ENCODE measurements at places on chromosomes 6 and 20.

DNA sequence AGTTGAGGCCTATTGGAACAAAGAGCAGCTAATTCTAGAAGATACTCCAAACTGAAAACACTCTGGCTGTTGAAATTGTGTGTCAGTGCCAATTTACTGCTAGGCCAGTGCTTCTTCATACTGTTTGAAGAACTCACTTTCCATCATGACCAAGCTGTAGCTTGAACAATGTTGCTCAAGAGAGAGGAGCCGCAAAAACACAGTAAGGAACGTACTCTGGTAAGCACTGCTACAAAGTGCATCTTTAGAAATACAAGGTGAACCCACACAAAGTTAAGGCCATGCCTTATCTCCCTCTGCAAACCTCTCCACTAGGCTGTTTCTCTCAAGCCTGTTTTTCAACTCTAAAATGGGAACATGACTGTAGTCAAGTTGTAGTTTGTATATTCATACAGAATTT is 74.5 kb upstream of the TULP1 start:
- DNase-seq, result no peak

DNA sequence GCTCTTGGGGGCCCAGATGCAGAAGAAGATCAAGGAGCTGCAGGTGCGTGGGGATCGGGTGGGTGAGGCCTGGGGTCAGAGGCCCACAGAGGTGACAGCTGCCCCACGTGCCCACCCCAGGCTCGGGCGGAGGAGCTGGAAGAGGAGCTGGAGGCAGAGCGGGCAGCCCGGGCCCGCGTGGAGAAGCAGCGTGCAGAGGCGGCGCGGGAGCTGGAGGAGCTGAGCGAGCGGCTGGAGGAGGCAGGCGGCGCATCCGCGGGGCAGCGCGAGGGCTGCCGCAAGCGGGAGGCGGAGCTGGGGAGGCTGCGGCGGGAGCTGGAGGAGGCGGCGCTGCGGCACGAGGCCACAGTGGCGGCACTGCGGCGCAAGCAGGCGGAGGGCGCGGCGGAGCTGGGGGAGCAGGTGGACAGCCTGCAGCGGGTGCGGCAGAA is 41.5 kb downstream of the MYH7B start:
- DNase-seq, result no peak

DNA sequence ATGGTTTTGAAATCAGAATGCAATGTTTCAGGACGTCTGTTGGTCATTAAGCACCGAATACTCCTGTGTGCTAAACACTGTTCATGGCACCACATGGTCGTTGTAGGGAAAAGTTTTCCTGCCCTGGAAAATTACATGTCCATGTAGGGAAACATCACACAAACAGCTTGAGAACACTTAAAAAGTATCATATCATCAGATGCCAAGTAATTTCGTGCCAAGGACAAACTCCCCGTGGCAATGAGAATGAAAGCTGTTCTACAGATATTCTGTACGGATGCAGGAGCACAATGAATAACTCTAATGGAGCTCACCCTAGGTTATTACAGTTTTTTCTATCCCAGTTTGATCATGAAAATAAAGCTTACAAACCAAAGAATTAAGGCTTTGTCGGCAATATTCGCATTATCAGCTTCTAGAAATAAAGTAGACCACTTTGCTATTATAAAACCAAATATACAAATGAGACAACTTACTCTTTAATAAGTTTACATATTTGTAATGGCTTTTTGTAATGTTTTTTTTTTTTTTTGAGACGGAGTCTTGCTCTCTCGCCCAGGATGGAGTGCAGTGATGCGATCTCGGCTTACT is 4.6 kb upstream of the DST start:
- DNase-seq, result no peak

- DNase-seq, result no peak
Observed at GRCh38 chr6:3414327-3415081, 42.3 kb downstream of the SLC22A23 start.

DNA sequence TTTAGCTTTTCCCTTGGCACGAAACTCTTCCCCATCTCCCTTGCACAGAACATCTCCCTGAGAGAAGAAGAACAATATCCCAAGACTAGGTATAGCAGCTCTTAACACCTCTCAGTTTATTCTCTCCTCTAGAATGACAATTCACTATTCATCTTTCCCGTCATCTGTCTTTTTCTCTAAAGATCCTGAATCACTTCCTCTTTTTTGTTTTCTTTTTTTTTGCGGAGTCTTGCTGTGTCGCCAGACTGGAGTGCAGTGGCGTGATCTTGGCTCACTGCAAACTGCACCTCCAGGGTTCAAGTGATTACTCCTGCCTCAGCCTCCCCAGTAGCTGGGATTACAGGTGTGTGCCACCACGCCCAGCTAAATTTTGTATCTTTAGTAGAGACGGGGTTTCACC is 574.4 kb upstream of the MAP3K7 start:
- no peak for DNase-seq

GRCh38 chr6:106056060-106056745 is 29.9 kb upstream of the PRDM1 start:
- no peak for DNase-seq

DNA sequence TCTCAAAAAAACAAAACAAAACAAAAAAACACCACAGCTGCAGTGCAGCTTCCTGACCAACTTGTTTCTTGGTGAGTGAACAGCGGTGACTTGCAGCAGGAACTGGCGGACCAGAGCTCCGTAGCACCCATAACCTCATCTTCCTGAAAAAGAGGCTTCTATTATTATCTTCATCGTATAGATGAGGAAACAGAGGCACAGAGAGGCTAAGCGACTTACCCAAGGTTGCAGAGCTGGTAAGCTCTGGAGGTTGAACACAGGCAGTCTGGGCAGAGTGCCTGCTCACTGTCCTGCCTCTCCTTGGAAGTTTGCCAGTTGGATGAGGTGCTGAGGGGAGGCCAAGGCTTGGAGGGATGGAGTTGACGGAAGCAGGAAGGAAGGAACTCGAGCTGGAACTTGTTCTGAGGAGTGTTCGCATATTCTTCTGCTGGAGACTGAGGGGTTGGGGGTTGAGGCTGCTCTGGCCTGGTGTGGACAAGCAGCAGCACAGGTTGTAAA is 47.9 kb upstream of the CCDC167 start:
- DNase-seq, result no peak

GRCh38 chr6:18100296-18100695 is 22.2 kb downstream of the NHLRC1 start:
- DNase-seq, result no peak

GRCh38 chr6:50929323-50929722 is 110.7 kb downstream of the TFAP2B start:
- no peak for DNase-seq

- no peak for DNase-seq
Observed at GRCh38 chr6:53496797-53497375, 48.0 kb downstream of the GCLC start.

- DNase-seq, result peak; percentile 28
Observed at GRCh38 chr6:31180500-31180899, 10.0 kb upstream of the POU5F1 start.

- DNase-seq, result no peak
Observed at GRCh38 chr6:124517339-124517738, 444.9 kb upstream of the RNF217 start.

GRCh38 chr6:137637121-137637520 is 142.9 kb upstream of the OLIG3 start:
- DNase-seq, result no peak

- DNase-seq, result no peak
Observed at GRCh38 chr6:56311061-56311460, 63.7 kb upstream of the COL21A1 start.

- DNase-seq, result no peak
Observed at GRCh38 chr6:10644225-10644624, 50.2 kb downstream of the C6orf52 start.

GRCh38 chr20:63116412-63117106 is 99.4 kb downstream of the YTHDF1 start:
- DNase-seq, result peak; percentile 68

DNA sequence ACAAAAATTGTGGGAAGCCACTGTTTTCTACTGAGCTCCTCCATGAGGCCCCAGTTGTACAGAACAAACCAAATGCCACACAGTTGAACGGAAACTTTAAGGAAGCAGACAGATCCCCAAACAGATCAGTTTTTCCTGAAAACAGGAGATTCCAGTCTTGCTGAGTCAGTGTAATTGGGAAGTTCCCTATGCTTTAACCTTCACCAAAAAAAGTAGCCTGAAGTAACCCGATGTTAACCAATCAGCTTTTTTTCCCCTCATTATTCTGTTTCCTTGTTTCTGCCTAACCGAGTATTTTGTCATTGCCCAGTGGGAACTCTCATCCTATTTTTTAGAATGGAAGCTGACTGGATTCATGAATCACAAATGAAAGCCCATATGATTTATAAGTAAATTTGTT is 36.7 kb downstream of the MARCKS start:
- no peak for DNase-seq

GRCh38 chr6:89411145-89412070 is 665 bp downstream of the RRAGD start:
- peak; percentile 50 for DNase-seq

DNA sequence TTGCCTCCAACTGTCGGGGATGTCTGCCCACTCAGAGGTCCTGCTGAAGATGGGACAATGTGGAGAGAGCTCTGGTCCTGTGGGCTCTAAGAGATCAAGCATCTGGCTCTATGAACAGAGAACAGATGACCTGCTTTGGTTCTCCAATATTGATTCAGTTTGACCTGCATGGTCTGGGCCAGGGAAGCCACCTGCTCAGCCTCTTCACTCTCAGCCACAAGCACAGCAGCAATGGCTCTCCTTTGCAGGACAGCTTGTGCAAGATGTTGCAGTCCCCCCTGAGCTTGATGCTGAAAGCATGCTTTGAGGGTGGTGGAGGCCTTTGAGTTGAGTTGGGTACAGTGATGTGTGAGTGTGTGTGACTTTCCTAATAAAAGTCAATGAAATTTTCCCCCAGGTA is 18.6 kb upstream of the MCM3 start:
- DNase-seq, result no peak

GRCh38 chr6:130019326-130020072 is 1.1 kb downstream of the L3MBTL3 start:
- peak; percentile 47 for DNase-seq

DNA sequence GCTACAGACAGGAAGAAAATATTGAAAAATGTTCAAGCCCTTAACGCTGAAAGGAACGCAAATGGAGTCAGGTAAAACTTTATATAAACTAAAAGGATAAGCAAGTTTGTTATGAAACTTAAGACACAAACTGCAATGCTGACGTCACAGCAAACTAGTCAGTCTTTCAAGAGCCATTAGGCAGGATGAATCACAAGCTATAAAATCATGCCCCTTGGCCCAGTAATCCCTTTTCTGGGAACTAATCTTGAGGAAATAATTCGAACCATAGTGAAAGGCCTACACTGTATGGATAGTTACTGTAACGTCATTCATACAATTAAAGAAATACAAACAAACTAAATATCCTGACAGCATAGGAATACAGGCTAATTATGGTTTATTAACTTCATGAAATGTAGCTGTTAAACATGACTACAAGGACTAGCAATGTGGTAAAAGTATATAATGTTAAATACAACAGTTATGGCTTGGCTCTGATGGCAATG is 42.7 kb upstream of the HINT3 start:
- DNase-seq, result peak; percentile 60

GRCh38 chr20:41342474-41343464 is 2.1 kb downstream of the LPIN3 start:
- DNase-seq, result no peak
